AG20443 (cell line): ENCODE measurements at places on chromosomes 4 and X.
A peak's percentile ranks its signal among the peaks of the same experiment; 100 is the strongest.

DNA sequence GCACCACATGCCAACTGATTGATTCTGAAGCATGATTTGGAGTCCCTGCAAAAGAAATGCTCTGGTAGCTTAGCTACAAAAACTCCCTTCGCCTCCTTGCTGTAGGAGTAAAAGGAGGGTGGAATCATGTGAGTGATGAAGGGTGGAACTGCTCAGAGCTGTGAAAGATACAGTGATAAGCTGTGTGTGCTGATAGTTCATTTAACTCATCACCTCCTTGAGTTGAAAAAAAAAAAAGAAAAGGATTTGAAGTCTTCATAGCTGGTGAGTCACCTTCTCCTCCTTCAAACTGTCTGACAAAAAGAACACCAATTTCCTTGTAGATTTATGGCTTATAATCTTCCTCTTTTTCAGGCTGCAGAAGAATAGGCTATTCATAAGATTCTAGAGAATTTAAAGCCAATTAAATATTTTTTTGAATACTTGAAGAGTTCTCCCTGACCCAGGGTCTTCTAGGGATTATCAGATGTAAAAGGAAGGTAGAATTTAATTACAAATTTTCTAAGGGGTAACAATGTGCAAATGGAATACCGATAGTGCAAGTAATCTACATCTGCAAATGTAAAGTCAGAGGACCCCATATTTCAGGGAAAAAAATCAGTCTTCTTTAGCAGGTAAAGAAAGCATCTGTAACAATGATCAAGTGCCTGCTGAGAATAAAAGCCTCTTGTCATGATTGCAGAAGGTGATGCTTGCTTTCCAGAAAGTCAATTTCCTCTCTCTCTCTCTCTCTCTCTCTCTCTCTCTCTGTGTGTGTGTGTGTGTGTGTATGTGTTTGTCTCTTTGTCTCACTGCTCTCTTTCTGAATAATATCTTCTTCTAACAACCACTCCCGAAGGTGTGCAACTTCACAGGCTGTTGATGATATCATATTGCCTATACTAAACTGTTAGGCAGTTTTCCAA, 208.8 kb upstream of the VEGFC start:
- DNase-seq, result no peak

DNA sequence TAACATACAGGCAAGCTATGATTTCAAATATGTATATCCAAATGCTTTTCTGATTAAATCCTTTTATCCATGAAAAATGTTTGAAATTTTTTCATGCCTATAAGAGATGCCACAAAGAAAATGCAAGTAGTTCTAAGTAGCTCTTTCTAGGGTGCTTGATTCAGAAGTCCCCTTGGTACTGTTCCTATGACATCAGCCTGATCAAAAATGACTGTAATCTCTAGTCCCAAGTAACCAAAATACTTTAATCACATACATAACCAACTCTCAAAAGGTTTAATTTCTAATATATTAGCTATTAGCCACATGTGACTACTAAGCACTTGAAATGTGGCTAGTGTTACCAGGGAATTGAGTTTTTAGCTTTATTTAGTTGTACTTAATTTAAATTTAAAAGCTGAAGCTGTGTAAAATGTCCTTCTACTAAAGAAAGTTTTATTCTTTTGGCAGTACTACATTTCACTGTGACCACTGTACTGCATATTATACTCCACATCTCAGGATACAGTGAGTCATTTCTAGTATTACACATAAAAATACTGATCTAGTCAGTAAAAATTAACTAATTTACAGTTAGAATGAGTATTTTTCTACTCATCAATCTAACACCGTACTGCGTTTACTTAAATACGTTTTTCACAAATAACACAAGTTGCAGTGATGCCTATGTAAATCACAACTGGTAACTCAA, 33.9 kb downstream of the FBXW7 start:
- peak; percentile 14 for DNase-seq

DNA sequence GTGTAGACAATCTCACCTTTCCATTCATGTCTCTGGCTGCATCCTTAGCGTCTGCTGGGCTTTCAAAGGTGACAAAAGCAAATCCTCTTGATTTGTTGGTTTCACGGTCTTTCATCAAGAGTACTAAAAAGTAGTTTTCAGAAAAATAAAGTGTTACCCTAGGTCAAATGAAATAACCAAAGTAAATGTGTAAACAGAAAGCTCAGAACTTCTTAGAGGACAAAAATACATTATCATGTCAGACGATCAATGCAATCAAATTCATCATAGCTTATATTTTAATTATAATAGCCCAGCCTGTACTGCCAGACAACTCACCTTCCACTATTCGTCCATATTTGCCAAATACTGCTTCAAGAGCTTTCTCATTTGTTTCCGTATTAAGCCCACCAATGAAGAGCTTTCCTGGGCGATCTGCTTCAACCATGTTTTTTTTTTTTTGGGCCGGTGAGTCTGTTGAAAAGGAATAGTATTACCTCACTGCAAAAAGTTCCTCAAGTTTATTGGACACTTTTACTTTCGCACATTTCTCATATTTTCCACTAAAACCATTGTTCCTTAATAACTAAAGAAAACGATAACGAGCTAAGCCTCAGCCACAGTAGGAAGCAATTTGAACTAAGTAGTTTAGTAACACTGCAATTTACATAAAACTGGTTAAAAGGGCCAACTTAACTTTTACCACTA, 1.4 kb downstream of the RBMX start:
- DNase-seq, result no peak

GRCh38 chr4:70958681-70959080, 34.8 kb upstream of the DCK start:
- DNase-seq, result peak; percentile 87

- DNase-seq, result peak; percentile 85
Observed at GRCh38 chrX:17706676-17707075, 30.6 kb upstream of the SCML1 start.

GRCh38 chrX:130108647-130109428, 1.5 kb downstream of the ELF4 start:
- DNase-seq, result peak; percentile 57

DNA sequence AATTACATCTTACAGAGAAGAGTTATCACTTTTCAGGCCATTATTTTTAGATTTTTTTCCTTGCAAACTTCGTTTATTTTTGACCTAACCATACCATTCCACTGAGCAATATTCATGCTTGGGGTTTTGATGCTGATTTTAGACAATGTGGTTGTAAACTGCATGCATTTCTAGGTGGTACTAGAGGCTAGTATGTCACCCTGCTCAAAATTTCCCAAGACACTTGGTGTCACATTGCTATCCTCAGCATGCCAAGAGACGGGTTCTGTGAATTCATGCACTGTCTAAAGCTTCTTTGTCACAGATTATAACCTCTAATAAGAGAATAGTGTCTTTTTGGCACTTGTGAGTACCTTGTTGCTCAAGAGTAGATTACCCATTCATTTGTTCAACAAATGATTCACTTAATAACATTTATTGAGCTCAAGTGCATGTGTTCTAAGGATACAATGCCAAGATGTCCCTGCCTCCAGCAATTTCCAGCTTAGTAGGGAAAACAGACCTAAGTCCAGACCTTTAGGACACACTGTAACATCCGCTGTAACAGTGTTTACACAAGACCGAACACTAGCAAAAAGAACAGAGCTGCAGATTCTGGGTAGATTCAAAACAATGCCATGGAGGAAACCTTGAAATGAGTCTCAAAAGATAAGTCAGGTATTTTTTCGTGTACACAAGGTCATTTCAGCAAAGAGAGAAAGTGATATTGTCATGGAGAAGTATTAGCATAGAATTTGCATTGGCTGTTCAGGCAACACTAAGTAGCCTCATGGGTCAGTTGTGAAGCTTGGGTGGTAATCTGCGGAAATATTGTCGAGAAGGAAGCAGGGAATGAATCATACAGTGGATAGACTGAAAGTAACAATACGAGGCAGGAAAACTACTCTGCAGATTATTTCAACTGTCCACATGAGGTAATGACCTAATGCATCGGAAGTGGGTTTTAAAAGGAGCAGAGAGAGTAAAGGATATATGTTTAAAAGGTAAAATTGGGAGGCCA, 515.1 kb upstream of the ZFP42 start:
- peak; percentile 19 for DNase-seq

GRCh38 chr4:128802680-128803628, 6.5 kb upstream of the JADE1 start:
- DNase-seq, result no peak

- no peak for DNase-seq
Observed at GRCh38 chrX:121103381-121103780, 56.0 kb downstream of the GLUD2 start.

DNA sequence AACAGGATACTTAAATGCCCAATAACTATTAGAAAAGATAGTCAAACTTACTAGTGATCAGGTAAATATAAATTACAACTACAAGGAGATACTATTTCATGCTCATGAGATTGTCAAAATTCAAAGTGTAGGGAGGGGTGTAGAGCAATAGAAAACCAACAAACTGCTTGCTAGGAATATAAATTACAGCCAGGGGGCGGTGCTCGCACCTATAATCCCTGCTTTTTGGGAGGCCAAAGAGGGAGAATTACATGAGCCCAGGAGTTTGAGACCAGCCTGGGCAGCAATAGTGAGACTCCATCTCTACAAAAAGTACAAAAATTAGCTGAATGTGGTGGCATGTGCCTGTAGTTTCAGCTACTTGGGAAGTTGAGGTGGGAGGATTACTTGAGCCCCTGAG, 556.5 kb upstream of the NR3C2 start:
- no peak for DNase-seq

- DNase-seq, result no peak
Observed at GRCh38 chr4:142314686-142315085, 531.4 kb downstream of the INPP4B start.

DNA sequence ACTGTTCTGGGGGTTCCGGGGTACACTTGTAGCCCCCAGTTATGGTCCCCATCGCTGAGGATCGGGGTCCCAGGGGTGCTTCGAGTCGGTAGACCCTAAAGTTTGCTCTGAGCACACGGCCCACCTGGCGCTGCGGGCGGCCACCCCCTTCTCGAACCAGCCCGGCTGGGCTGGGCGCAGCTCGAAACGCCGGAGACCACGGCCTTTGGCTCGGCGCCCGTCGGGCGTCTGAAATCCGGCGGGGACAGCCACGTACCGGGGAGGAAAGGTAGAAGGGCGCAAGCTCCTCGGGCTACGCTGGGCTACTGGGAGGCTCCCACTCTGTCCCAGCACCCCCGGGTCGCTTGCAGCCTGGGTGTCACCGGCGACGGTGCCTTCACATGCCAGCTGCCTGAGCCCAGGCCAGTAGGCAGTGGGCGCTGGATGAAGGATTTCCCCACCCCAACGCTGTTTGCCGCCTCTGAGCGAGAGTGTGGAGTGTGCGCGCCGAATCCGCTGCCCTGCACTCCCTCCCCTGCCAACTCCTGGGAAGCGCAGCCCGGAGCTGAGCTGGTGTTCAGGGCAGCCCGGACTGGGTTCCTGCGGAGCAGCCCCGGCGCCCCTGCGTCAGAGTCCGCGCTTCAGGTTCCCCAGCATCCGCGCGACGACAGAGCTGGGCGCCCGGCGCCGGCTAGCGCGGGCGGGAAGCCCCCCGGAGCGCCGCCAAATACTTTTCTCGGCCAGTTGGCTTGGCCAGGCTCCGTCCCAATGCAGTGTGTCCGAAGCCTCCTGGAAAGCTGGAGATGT, 637 bp downstream of the MAMLD1 start:
- peak; percentile 31 for DNase-seq

DNA sequence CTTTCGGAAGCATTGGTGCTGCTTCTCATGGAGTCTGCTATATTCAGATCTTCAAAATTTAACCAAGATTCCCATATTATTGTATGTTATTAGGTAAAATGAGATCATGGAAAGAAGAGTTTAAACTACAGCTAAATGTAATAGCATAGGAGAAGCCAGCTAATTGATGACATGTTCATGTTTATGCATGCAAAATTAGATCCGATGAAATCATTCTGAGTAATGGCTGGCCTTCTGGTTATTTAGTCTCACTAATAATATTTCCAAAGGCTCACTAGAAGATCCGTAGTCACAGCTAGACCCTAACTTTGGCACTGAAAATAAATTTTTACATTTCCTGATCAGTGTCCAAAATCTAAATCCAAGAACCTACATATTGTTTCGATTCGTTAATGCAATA, 19.8 kb upstream of the PHKA2 start:
- DNase-seq, result no peak

DNA sequence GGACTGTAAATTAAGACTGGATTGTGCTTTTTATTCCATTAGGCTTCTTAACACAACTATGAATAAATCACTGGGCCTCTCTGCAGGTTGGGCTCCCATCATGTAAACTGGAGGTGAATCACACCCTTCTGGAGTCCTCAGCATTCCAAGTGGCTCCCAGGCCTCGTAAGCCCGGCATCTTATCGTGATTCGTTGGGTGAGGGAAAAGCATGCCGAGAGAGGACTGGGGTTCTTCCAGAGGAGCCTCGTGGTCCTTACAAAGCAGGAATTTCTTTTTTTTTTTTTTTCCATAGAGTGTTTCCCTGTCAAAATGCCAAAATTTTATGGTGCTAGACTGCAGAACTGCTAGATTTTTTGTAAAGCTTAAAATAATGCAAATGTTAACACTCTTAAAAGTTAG, 20.0 kb downstream of the CLDN22 start:
- no peak for DNase-seq

GRCh38 chrX:138664016-138664415, 47.5 kb downstream of the FGF13 start:
- DNase-seq, result no peak

GRCh38 chrX:16739574-16739973, 20.2 kb downstream of the SYAP1 start:
- DNase-seq, result no peak

- DNase-seq, result no peak
Observed at GRCh38 chr4:139857021-139857420, 191.4 kb downstream of the MGST2 start.

DNA sequence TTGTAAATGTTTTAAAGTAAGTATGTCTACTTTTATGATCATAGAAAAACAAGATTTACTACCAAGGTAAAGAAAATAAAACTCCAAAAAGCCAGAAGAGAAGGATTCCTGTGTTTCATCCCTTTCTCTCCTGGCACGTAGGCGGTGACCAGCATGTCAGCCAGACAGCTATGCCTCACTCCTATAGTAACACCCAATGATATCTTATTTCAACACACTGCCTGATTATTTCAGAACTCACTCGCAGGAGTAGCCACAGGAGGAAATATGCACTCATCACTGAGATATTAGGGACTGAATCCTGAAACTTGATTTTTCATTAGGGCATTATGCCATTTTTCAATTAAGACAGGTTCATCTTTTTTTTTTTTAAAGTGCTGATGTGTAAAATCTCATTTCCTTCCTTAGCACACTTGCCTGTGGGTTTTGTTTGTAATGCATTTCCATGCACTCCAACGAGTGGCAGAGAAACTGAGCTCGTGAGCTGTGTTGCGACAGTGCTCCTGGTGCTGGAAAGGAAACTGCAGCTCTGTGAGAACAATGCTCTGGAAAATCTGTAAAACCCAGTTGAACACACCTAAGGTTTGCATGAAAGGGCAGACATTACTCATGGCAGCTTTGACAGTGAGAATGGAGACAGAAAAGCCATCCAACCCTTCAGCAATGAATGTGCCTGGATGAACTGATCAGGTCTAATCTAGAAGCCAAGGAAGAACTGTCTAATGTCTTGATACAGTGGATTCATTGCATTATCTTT, 18.2 kb downstream of the RAI2 start:
- peak; percentile 13 for DNase-seq

DNA sequence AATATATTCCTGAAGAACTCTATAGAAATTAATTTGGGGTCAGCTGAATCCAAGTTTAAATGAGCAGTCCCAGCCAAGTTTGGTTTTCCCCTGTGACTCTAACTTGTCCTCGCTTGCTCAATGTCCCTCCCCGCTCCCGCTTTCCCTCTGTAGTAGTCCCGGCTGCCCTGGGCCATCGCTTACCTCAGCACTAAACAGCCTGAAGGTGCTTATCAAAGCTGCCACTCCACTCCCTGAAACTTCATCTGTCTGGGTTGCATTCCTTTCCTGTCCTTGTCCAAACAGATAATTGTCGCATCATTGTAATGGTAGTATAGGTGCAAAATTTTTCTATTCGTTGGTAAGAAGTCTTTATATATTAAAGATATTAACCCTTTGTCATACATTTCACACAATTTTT, 12.8 kb downstream of the SLC25A43 start:
- DNase-seq, result no peak
